ENCODE measurements at places on chromosomes 7 and 10.

GRCh38 chr7:67644151-67644550 lies 647.5 kb downstream of the TYW1 start:
- no peak for DNase-seq

GRCh38 chr7:80154656-80155333 lies 20.2 kb downstream of the GNAI1 start:
- DNase-seq = no peak

GRCh38 chr7:149459540-149460452 lies 1.1 kb downstream of the ZNF777 start:
- peak; percentile 17 for DNase-seq

GRCh38 chr7:127107601-127108007 lies 145.1 kb downstream of the GRM8 start:
- peak; percentile 79 for DNase-seq

DNA sequence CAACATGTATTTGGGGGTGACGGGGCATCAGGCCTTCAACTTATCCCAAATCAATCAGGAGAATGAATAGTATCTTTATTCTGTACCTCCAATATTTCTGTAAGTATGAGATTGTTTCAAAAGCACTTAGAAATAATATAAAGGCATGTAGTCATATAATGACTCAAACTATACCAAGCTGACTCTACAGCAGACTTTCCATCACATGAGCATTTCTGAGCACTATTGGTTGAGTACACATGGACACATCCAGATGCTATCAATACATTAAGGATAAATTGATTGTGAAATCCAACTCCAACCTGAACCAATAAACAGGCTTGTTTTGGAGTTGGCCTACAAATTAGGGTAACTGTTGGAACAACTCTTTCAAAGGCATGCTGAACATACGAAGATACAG lies 229.4 kb downstream of the SFMBT2 start:
- no peak for DNase-seq

GRCh38 chr7:22470981-22471380 lies 29.0 kb downstream of the STEAP1B start:
- DNase-seq = no peak

DNA sequence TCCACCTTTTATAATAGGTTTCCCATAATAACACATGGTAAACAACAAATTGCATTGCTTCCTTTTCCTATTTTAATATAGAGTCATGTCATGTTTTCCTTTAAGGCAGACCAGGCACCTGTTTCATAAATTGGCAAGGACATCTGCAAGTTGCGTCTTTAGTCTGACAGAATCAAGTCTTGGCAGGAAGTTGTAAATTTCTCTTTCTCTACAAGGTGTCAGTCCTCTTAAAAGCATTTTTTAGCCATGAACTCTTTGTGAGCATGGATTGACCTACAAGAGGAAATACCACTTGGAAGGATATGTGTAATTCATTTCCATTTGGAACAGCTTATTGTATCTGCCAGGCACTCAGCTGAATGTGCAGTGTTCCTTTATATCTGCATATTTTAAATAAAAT lies 176.8 kb downstream of the PRKG1 start:
- no peak for DNase-seq

DNA sequence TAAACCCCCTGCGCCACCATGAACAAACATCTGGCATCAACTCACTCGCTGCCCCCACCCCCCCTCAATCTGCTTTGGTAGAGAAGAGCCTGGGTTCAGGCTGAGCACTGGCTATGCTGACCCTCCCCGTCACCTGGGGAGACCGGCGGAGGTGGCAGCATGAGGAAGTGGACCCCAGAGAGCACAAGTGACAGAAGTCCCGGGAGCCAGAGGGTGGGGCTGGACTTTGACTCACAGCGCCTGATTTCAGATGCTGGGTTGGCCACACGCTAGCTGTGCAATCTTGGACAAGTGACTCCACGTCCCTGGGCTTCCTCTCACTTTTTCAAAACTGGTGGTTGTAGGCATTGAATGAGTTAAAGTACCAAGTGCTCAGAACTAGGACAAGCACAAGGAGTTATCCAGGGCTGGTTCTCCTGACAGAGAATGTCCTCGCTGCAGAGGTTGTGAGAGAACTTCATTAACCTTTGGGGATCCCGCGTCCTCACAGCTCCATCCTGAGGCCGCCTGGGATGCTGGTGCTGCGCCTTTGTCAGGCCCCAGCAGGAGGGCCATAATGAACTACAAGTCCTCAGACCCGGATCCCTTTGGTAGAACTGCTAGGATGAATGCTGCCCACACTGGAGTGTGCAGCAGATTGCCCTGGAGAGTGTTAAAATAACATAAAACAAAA lies 48.8 kb upstream of the RASGEF1A start:
- peak; percentile 40 for DNase-seq

GRCh38 chr7:109646124-109646523 lies 1076.5 kb downstream of the DNAJB9 start:
- no peak for DNase-seq

DNA sequence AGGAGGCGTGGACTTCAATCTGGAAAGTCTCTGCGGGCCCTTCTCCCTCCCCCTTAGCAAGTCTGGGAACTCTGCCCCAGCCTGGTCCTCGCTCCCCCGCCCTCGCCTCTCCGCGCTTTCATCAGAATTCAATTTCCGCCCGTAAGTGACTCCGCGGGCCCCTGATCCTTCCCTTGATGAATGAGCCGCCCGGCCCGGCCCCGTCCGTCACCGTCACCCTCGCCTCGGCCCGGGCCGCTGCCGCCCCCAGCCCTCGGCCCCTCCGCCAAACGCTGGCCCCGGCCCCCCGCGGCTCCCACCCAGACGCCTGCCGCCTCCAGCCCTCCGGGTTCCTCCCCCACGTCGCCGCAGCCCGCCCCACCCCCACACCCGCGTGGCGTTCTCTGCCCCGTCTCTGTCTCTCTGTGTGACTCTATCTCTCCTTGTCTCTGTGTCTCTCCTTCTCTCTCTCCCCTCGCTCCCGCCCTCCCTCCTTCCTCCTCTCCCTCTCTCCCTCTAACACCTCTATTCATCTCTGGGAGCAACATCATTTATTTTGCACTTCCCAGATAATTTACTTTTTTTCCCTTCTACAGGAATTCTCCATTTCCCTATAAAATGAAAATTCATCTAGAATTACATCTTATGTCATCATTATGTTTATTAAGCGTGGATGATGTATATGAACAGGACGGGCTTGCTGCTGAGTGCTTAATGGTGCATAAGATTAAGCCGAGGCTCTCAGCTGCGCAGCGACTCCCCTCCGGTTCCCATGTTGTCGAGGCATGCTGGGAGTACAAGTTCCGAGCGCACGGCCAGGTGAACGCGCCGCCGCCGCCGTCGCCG lies 91.2 kb upstream of the PAX2 start:
- peak; percentile 31 for DNase-seq

DNA sequence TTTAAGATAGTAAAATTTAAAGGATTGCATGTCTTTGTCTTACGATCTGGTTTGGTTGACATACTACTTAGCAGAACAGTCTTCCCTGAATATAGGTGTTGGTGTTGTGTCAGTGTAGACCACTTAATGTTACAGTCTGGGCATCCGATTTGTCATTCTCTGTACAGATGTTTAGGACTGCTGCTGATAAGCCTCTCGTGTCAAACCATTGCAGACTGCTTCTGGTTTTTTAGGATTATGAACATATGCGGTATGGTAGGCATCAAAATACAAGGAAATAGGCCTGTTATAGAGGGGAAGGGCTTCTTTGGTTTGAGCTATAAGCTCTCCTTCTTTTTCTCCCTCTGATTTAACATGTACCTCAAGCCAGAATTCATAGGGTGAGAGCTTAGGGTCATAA lies 7.4 kb downstream of the CYP3A43 start:
- DNase-seq = no peak

All from suppressor macrophage (primary cell).